CD4-positive, alpha-beta T cell treated with Interferon gamma for 1 hour (primary cell): ENCODE measurements at places on chromosomes 3 and 15.

GRCh38 chr3:112806903-112807302, 39.8 kb downstream of the CD200R1L start:
- DNase-seq: no peak

DNA sequence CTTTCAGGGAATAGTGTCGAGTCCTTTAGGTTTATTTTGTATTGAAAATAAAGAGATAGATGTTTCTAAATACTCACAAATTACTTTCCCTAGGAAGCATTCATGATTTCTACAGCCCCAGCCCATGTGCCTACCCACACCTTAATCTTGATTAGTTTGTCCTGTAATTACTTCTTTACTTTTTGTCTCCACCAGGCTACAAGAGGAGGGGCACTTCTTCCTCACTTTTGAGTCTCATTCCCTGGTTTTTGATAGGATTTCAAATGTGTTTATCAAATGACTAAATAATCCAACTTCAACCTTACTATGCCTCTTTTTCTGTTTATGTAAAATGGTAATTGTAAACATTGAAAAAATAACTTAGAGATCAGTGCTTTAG, 1.8 kb downstream of the PXK start:
- DNase-seq: no peak

GRCh38 chr3:150329408-150329807, 78.7 kb upstream of the TSC22D2 start:
- no peak for DNase-seq

DNA sequence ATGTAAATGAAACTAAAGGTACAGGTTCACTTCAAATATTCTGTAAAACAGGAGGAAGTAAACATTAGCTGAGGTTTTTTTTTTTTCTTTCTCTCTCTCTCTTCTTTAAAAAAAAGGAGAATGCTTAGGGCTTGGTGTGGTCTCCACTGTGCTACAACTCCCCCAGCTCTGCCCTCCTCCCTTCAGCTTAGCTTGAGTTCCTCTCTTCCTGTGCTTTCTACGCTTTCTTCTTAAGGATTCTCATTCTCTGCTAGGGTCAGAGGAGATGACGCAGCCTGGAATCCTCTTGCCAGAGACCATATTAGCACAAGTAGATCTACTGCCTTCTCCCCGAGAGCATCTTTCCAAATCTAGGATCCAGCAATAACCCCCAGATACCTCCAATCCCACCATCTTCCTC, 69.1 kb upstream of the SNRK start:
- no peak for DNase-seq

DNA sequence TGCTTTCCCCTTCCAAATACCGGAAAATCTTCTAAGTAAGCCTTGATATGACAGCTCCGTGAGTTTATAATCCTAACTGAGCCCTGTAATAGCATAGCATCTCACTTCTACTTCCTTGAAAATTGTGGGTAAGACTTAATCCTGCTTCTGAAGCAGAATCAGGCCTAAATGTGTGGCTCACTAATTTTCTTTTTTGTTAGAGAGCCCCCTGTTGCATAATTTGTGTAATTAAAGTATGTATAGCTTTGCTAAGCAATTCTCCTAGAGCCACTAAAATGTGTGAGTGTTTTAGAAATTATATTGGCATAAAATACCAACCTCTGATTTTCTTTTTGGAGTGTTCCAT, 304.4 kb downstream of the FGF12 start:
- no peak for DNase-seq

DNA sequence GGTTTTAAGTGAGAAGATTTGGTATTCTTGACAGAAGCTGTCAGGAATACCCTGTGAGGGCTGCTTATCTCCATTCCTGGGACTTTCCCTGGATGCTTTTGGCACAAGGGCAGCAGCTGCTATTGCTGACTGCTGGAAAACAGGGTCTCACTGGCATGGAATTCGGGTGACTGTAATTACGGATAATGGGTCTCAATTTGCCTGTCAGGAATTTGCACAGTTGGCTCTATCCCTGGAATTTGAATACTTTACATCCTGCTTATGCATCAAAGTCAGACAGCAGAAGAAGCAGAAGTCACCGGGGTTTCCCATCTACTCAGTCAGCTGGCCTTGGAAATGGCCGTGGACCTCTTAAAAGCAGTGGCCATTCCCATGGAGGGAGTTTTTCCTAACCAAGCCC, 25.9 kb upstream of the AKAP13 start:
- no peak for DNase-seq

- DNase-seq: no peak
Measured at GRCh38 chr3:3615533-3615932, 183.7 kb upstream of the LRRN1 start.
